Stimulated activated naive CD8-positive, alpha-beta T cell treated with anti-CD3 and anti-CD28 coated beads, Interleukin-15, Interleukin-2, amounts not matched to agents 100 U/mL and 50 U/mL, for 24 hours (primary cell): ENCODE measurements at places on chromosomes 16 and 17.

- no peak for DNase-seq
Measured at GRCh38 chr17:66839616-66840015, 4.7 kb downstream of the CACNG5 start.

GRCh38 chr17:82247182-82247823 is 18.5 kb downstream of the SLC16A3 start:
- DNase-seq, result no peak

GRCh38 chr16:66205287-66206231 is 160.9 kb upstream of the CDH5 start:
- DNase-seq, result no peak

DNA sequence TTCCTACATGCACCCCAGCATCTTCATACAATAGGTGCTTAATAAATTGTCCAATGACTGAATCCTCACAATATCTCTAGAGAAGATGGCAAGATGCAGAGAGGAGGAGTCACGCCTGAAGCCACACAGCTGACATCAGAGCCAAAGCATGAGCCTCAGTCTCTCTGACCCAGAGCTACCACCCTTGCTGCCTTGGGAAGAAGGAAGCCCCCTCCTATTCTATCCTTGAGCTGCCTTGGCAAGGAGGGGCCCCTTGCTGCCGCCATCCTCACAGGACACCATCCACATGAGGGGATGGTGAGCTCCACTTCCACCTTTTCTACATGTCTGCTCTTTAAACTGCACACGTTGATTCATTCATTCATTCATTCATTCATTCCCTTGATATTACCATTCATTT is 37.0 kb upstream of the C16orf78 start:
- DNase-seq, result no peak

DNA sequence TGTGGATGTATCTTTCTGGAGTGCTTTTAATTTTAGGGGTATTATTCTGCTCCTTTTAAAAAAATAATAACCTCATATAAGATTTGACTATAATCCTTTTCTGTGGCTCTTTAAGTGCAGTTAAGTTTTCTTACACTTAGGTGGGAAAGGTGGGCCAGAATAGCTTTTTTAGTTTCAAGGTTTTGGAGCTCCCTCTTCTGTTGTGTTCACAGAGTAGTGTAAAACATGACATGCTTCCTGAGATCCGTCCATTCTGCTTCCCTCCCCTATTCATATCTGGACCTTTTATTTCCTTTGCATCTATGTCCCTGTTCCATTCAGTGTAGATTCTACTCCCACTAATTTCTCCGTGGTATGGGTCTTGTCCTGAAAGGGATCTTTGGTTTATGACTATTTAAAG is 12.8 kb downstream of the LRRC36 start:
- no peak for DNase-seq

DNA sequence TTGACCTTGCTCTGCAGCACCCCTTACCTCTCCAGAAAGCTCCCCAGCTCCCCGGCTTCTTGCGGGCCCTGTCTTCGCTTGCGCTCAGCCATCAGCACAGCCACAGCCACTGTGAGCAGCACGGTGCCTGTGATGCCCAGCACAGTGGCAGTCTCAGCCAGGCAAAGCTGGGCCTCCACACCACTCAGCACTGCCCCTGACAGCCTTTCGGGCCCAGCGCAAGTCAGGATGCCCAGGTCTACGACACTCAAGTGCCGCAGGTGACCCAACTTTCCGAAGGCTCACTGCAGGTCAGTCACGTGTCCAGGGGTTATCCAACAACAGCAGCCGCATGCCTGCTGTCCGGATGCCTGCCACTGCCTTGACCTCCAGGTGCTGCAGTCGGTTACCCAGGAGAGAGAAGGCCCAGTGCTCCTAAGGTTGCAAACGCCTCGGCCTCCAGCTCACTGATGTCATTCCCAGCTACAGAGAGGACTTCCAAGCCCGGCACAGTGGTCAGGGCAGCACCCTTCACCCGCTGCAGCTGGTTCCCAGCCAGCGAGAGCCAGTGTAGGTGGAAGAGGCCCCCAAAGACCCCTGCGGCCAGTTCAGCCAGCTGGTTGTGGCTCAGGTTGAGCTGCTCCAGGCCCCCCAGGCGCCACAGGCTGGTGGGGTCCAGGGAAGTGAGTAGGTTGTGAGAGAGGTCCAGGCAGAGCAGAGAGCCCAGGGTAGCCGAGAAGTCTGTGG is 8.9 kb upstream of the TMEM101 start:
- no peak for DNase-seq

- DNase-seq, result no peak
Measured at GRCh38 chr17:3505008-3505407, 29.2 kb downstream of the ASPA start.

- DNase-seq, result no peak
Measured at GRCh38 chr17:45108595-45109521, 23.5 kb downstream of the PLCD3 start.

- no peak for DNase-seq
Measured at GRCh38 chr16:17836868-17837602, 366.3 kb upstream of the XYLT1 start.

DNA sequence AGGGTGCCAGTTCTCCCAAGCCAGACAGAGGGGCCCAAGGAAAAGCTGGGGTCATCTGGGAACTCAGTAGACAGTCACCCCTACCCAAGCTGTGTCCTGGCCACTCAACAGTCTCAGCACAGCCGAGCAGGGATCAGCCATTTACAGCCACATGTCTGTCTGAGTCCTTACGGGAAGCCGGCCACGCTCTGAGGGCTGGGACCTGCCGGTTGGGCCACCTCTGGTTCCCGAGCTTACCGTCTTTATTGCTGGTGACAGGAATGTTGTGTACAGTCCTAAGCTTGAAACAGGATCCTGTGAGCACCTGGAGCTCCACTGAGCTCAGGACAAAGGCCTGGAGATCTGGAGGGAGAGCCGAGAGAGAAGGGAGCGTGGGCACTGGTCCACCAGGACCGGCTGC is 59.8 kb downstream of the TIMM22 start:
- no peak for DNase-seq

- DNase-seq, result no peak
Measured at GRCh38 chr16:31451681-31452351, 7.5 kb upstream of the ARMC5 start.

DNA sequence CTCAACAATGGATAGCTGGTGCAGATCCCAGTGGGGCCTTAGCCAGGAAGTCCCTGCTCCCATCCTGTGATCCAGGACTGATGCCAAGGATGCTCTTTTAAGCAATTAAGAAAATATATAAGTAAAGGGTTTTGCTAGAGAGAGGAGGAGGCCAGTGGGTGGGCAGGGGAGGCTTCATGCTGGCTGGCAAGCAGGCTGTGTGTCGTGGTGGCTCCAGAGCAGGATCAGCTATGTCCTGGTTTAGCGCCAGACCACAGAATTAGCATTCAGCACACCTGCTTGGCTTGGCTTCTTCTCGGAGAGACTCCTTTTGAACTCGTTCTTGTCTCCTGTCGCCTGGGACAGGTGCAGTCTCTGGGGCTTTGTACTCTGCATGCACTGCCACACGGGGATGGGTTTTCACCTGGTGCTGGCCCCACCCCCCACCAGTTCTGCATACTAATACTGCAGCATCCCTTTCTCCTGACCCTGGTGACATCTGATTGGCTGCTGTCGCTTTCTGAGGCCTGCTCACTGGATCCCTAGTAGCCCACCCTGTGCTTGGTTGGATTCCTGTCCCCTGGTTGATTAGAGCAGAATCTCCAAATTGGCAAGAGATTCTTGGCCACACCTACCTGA is 66.1 kb downstream of the PLD6 start:
- no peak for DNase-seq

DNA sequence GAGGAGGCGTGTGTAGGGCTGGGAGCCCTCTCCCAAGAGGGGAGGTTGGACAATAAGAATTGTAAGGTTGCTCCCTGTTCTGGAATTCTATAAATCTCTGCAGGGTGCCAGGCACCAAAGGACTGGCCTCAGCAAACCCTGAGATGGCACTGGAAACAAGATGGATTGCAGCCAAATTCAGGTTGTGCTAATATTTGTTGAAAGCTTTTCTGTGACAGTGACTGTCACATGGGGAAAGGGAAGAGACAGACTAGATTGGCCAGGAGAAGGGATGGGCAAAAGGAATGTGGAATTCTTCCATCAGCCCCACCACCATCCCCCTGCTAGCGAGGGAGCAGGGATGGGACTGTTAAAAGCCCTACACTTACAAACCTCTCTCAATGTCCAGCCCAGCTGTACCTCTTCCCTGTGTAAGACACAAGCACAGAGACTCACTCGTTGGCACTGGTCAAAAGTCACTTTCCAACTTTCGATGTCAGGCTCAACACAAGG is 62.4 kb downstream of the SOX9 start:
- DNase-seq, result no peak

DNA sequence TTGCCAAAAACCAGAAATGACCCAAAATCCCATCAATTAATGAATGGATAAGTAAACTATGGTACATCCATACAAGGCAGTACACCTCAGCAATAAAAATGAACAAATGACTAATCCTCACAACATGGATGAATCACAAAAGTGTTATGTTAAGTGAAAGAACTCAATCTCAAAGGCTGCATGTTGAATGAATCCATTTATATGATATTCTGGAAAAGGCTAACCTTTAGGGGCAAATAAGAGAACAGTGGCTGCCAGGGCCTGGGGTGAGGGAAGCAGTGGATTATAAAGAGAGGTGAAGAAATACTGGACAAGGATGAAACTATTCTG is 46.1 kb upstream of the MSI2 start:
- DNase-seq, result no peak

GRCh38 chr16:58589326-58589905 is 40.2 kb downstream of the CNOT1 start:
- DNase-seq, result no peak

DNA sequence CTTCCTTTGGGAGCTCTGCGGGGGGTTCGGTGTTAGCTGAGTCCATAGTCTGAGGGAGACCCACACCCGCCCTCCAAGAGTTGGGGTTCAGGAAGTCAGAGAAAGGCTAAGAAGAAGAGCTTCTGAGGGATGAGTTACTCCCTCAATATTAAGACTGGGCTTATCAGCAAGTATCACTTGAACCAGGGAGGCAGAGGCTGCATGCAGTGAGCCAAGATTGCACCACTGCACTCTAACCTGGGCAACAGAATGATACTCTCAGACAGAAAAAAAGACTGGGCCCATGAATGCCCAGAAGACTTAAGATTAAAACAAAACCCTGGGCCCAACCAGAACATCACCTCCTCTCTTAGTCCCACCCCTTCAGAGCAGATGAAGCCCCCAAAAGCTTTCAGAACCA is 6.0 kb downstream of the NKIRAS2 start:
- DNase-seq, result no peak

- DNase-seq, result no peak
Measured at GRCh38 chr17:2736956-2737355, 12.5 kb downstream of the CCDC92B start.

- DNase-seq, result no peak
Measured at GRCh38 chr16:89827383-89828198, 684 bp upstream of the SPIRE2 start.

- peak; percentile 68 for DNase-seq
Measured at GRCh38 chr17:27756467-27757371, 43.6 kb downstream of the NOS2 start.

DNA sequence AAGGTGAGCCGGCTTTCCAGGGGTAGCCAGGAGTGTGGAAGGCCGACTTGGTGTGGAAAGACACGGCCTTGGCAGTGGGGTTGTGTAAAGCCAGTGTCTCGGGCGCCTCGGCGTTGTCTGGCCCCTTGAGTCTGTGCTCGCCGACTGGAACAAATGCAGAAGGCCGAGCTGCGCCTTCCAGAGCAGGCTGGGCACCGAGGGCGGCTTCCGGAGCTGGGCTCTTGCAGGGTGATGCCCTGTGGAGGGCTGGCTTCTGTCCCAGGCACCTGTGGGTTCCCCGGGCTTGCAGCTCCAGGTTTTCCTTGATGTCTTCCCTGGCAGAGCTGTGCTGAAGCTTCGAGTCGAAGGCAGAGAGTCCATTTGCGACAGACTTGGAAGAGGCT is 8.0 kb downstream of the ZNF750 start:
- no peak for DNase-seq

- no peak for DNase-seq
Measured at GRCh38 chr16:19102187-19102872, 11.4 kb upstream of the ITPRIPL2 start.

- no peak for DNase-seq
Measured at GRCh38 chr17:14693382-14693781, 392.5 kb downstream of the HS3ST3B1 start.

- DNase-seq, result no peak
Measured at GRCh38 chr16:83802135-83802534, 5.6 kb upstream of the HSBP1 start.

- DNase-seq, result no peak
Measured at GRCh38 chr17:64173646-64174045, 43.7 kb upstream of the ERN1 start.

- peak; percentile 38 for DNase-seq
Measured at GRCh38 chr16:69469807-69470561, 45.6 kb downstream of the CYB5B start.

DNA sequence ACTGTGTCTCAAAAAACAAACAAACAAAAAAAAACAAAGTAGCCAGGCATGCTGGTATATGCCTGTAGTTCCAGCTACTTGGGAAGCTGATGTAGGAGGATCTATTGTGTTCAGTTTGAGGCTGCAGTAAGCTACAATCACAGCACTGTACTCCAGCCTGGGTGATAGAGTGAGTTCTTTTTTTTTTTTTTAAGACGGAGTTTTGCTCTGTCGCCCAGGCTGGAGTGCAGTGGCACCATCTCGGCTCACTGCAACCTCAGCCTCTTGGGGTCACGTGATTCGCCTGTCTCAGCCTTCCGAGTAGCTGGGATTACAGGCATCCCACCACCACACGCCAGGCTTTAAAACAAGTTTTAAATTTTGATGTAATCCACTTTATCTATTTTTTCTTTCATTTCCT is 80.2 kb upstream of the STAC2 start:
- no peak for DNase-seq

DNA sequence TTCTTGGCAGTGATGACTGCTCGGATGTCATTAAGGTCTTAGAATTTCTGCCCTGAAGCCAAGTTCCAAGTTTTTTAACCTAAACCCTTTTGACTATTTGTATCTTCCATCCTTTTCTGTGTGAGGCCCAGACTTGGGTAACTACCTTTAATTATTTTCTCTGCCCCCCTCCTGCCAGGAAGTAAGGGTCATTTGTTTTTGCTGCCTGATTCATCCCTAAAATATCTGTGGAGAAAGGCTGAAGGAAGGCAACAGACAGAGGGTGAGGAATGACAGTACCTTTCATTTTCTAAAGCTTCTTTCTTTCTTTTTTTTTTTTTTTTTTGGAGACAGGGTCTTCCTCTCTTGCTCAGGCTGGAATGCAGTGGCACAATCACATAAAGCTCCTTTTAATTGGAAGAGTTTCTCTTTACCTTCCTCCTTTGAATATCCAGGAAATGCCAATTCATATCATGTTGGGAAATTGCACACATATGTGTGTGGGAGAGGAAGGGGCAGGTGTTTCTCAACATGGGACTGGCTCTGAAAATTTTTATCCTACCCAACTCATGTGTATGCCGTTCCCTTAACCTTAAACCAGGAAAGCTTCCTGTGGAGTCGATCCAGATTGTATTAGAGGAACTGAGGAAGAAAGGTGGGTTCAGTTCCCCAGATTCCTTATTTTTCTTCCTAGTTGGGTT is 957 bp downstream of the VPS25 start:
- DNase-seq, result no peak
